ENCODE measurements at places on chromosomes 2 and 18.

DNA sequence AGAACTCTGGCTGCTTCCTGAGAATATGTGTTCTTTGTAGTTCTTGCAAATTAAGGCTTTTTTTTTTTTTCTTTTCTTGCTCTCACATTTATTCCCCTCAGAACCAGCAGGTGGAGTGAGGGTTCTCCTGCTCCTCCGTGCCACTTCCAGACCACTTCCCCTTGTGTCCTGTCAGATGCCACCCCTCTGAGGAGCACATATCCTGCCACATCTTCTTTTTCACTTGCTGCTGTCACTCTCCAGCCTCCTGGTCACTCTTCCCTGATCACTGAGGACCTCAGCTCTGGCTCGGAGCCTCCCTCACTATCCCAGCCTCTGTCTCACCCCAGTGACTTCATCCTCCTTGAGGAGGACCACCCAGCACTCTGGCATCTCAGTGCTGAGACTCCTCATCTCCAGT lies 100.5 kb downstream of the TACR1 start:
- DNase-seq: peak; percentile 62

- DNase-seq: no peak
These were observed 183.7 kb downstream of the TCF4 start for GRCh38 chr18:55404136-55404830.

GRCh38 chr2:209663139-209663538 lies 108.5 kb upstream of the UNC80 start:
- no peak for DNase-seq

DNA sequence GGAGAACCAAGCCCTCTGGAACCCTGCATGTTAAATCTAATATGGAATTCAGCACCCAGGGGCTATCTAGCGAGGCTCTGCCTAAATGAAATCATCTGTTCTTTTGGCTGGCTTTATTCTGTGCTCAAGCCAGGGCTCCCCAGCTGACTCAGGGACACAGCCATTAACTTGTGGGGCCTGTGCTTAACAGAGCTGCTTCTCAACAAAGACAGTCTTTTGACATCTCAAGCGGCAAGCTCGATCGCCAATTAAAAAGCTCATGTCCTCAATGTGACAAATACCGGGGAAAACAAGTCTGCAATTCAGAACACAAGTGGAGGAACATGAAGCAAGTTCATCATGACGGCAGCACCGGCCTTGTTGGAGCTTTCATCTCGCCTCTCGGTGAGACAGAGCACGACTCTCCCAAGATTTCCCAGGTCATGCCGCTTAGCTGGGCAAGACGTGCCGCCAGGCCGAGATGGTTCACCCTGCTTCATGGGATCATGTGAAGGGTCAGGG lies 64.9 kb downstream of the KLHL29 start:
- no peak for DNase-seq
